ENCODE measurements at places on chromosomes 3 and 15. TPM values are rescaled to one million over a fixed set of nuclear protein-coding genes. Genes with fewer than 3 reads are reported as not detected.

- H3K36me3 ChIP-seq, result no peaks in the 10 kb centered on the region
- no peak overlapping the region for H3K27ac ChIP-seq
- no peak overlapping the region for H3K4me3 ChIP-seq
- H3K27me3 ChIP-seq, result no peaks in the 10 kb centered on the region
Observed at GRCh38 chr15:44780608-44781007, 44.3 kb downstream of the TRIM69 start.

DNA sequence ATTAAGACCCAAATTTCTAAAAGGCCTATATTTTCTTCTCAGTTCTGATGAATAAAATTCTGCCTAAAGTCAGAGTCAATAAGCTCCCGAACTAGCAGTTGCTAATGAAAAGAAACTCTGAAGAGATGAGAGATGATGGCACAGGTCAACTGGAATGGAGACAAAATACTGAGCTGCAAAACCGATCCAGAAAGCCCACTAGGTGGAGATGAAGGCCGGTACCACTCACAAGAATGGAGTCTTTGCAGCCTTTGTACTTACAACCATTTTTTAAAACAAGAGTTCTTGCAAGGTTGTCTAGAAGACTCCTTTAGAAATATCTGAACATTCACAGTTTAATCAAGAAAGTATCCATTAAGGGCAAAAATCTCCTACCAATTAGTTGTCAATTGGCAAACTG is 119.9 kb upstream of the TJP1 start:
- H3K4me1 ChIP-seq, result peaks cover 44% of the 10 kb centered on the region
- DNase-seq, result no peak
- H3K27ac ChIP-seq, result no peak overlapping the region
- H3K36me3 ChIP-seq, result no peaks in the 10 kb centered on the region

- H3K36me3 ChIP-seq, result no peaks in the 10 kb centered on the region
- DNase-seq, result no peak
- no peak overlapping the region for H3K4me3 ChIP-seq
Observed at GRCh38 chr3:55519019-55519418, 31.9 kb upstream of the WNT5A start.

DNA sequence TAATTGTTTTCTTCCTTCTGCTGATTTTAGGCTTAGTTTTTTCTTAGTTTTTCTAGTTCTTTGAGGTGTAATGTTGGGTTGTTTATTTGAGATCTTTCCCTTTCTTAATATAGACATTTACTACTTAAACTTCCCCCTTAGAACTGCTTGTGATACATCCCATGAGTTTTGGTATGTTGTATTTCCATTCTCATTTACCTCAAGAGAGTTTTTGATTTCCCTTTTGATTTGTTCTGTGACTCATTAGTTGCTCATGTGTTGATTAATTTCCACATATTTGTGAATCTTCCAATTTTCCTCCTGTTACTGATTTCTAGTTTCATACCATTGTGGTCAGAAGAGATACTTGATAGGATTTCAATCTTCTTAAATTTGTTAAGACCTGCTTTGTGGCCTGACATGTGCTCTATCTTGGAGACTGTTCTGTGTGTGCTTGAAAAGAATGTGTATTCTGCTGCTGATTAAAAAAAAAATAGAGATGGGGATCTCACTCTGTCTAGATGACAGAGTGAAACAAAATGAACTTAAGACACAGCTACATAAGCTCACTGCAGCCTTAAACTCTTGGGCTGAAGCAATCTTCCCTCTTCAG is 22.3 kb downstream of the GRM2 start:
- no peaks in the 10 kb centered on the region for H3K36me3 ChIP-seq
- H3K4me3 ChIP-seq, result no peak overlapping the region
- peak; percentile 54 for DNase-seq
- H3K27ac ChIP-seq, result no peak overlapping the region

DNA sequence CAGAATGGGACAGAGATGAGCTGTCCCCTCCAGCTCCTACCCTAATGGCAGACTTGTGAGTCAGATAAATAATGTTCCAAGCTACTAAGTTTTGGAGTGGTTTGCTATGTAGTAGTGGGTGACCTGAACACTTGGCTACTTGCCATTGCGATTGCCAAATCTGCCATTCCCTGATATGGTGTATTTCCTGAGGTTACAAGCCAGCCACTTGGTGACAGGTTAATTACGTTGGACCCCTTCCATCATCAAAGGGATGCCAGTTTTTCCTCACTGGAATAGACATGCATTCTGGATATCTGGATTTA is 33.6 kb downstream of the MORF4L1 start:
- no peaks in the 10 kb centered on the region for H3K27me3 ChIP-seq
- H3K36me3 ChIP-seq, result peaks cover 25% of the 10 kb centered on the region
- H3K27ac ChIP-seq, result no peak overlapping the region
- no peaks in the 10 kb centered on the region for H3K4me1 ChIP-seq

DNA sequence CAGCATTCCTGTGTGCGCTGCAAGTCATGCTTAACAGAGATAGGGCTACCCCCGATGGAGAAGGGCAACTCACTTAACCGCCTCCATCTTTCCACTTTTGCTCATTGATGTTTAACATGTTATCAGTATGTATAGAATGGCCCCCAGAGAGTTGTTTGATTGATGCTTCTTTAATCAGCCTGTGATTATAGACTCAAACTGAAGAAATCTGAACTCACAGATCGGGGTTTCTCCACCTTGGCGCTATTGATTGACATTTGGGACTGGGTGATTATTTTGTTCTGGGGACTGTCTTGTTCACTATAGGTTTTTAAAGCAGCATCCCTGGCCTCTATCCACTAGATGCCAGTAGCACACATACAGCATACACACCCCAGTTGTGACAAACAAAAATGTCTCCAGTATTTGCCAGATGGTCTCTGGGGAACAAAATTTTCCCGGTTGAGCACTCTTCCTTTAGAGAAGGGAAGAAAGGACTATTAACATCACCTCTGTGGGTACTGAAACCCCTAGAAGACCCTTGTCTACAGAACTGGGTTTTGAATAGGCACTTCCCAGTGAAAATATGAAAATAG is 54.4 kb downstream of the LARS2 start:
- DNase-seq, result no peak
- no peaks in the 10 kb centered on the region for H3K27me3 ChIP-seq
- H3K27ac ChIP-seq, result no peak overlapping the region
- no peak overlapping the region for H3K4me3 ChIP-seq
- peaks cover 6% of the 10 kb centered on the region for H3K36me3 ChIP-seq

DNA sequence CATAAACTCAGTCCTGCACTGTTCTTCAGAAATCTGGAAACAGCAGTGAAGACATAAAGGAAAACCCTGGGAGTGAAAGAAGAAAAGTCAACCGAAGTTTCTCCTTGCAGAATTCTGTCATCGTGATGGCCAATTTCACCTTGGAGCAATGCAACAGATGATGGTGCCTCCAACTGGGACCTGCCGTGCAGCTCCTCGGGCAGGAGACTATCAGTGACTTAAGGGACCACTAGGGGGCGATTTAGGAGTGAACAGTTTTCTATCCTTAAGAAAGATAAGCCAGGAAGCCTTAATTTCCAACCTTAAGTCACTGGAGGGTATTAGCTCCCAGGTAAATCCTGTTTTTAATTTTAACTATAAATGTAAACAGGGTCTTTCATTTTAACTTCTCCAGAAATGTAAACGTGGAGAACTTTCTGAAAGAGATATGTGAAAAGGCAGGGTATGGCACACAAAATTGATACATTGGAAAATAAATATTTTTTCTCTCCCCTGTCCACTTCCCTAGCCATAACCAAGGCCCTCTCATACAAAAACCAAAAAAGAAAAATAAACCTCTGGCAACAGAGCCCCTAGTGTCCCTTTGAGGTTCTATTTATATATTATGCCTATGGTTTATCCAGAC is 116.3 kb downstream of the PDZRN3 start:
- H3K4me1 ChIP-seq, result no peaks in the 10 kb centered on the region
- H3K36me3 ChIP-seq, result no peaks in the 10 kb centered on the region
- DNase-seq, result peak; percentile 1
- no peaks in the 10 kb centered on the region for H3K27me3 ChIP-seq

- no peak overlapping the region for H3K4me3 ChIP-seq
- no peaks in the 10 kb centered on the region for H3K36me3 ChIP-seq
- H3K27ac ChIP-seq, result no peak overlapping the region
- no peak for DNase-seq
- no peaks in the 10 kb centered on the region for H3K27me3 ChIP-seq
- no peaks in the 10 kb centered on the region for H3K4me1 ChIP-seq
Observed at GRCh38 chr3:113615976-113616375, 80.5 kb downstream of the USF3 start.

DNA sequence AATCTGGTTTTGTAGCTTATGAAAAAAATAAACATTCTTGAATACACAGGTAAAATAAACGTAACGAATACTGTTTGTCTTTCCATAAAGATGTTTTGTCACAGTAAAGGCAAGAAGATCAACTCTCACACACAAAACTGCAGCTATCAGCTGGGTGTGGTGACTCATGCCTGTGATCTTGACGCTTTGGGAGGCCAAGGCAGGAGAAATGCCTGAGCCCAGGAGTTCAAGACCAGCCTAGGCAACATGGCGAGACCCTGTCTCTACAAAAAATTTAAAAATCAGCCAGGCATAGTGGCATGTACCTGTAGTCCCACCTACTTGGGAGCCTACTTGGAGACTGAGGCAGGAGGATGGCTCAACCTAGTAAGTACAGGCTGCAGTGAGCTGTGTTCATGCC is 39.6 kb downstream of the CBLB start:
- DNase-seq, result no peak
- H3K27me3 ChIP-seq, result no peaks in the 10 kb centered on the region
- H3K27ac ChIP-seq, result no peak overlapping the region
- H3K36me3 ChIP-seq, result no peaks in the 10 kb centered on the region
- H3K4me1 ChIP-seq, result peaks cover 11% of the 10 kb centered on the region
- no peak overlapping the region for H3K4me3 ChIP-seq

DNA sequence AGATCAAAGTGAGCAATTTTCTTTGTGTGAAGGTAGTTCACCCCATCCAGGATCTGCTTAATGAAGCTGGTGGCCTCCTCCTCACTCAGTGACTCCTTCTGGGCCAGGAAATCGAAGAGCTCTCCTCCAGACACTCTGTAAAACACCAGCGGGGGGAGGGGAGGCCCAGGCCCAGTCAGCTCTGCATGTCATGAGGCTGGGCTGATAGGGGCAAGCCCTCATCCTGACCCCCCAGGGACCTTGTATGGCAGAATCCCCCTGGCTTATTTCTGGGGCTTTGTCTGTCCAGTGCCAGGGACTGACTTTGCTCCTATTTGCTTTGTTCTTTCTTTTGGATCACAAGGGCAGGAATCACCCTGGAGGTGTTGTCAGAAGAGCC is 74.9 kb downstream of the DAPK2 start:
- peaks cover 6% of the 10 kb centered on the region for H3K4me1 ChIP-seq
- H3K27ac ChIP-seq, result no peak overlapping the region
- H3K36me3 ChIP-seq, result no peaks in the 10 kb centered on the region
- no peak overlapping the region for H3K4me3 ChIP-seq

GRCh38 chr15:96247621-96248305 is 82.7 kb upstream of the NR2F2 start:
- H3K4me1 ChIP-seq, result no peaks in the 10 kb centered on the region
- H3K27ac ChIP-seq, result no peak overlapping the region
- no peaks in the 10 kb centered on the region for H3K36me3 ChIP-seq
- H3K27me3 ChIP-seq, result no peaks in the 10 kb centered on the region
- H3K4me3 ChIP-seq, result no peak overlapping the region

DNA sequence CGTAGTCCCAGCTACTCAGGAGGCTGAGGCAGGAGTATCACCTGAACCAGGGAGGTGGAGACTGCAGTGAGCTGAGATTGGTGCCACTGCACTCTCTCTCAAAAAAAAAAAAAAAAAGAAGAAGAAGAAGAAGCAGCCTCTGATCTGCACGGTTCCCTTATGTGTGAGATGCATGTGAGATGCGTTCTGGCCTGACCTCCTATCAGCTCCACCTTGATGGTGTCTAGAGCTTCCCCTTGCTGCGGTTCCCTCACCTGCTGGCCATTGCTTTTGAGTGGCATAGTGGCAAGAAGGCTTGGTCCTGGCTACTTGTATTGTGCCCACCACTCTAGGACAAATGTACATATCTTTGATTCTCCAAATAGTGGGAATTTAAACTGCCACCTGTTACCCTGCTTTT is 49.4 kb upstream of the CFAP161 start:
- DNase-seq, result no peak
- peaks cover 4% of the 10 kb centered on the region for H3K27me3 ChIP-seq
- no peak overlapping the region for H3K4me3 ChIP-seq
- H3K36me3 ChIP-seq, result no peaks in the 10 kb centered on the region
- no peaks in the 10 kb centered on the region for H3K4me1 ChIP-seq

DNA sequence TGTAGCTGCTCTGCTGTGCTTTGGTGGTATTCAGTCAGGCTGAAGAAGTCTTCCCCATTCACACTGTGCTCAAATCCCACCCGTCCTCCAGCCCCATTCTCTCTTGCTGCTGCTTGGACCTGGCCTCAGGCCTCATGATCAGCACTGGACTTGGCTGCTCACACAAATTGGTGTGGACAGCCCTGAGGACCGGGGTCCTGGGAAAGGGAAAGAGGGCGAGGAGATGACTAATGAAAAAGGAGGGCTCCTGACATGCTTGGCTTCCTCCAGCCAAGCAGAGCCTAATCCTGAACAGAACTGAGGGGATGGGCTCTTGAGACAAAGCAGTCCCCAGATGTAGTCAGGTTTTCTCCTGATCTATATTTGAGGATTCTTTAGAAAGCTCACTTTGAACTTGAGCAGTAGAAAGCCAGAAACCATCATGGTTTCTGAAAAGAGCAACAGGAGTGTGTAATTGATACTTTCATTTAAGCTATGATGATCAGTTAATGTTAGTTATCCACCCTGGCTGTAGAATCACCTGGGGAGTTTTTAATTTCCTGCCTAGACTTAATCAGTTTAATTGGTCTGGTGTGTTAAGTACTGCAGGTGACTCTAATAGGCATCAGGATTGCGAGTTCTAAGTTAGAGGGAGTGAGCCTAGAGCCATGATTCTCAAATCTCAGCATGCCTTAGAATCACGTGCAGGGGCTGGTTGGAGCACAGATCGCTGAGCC is 79.4 kb upstream of the THBS1 start:
- H3K27me3 ChIP-seq, result no peaks in the 10 kb centered on the region
- peak overlapping the region; percentile 26 for H3K27ac ChIP-seq
- H3K4me3 ChIP-seq, result no peak overlapping the region
- DNase-seq, result no peak

The CRYBG3 gene
- 6.9 TPM for polyA plus RNA-seq

The SLC12A8 gene
- polyA plus RNA-seq, result 6.9 TPM

The RYR3 gene
- 0.09 TPM for polyA plus RNA-seq

The COL6A6 gene
- polyA plus RNA-seq, result not detected

The RNF7 gene
- polyA plus RNA-seq, result 91.1 TPM

The NBEAL2 gene
- 22.8 TPM for polyA plus RNA-seq
